ENCODE measurements at places on chromosomes 16 and 17.

- no peak for DNase-seq
These were observed 122.3 kb upstream of the SEC14L1 start for GRCh38 chr17:77018504-77018903.

GRCh38 chr17:77392376-77393273 is 251.9 kb downstream of the SEC14L1 start:
- no peak for DNase-seq

DNA sequence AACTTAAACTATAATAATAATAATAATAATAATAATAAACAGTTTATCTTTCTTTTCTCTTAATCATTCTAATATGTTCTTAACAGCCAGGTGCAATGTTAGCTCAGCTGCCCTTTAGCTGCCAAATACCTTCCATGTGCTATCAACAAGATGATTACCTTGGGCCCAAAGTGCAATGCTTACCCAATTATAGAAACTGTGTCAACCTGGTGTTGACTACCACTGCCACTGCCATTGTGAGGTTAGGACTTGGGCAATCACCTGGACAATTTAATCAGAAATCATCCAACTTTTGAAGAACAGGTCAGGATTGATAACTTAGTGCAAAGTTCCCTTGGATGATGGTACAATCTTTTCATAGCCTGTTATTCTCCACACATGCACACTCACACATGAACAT is 371.8 kb upstream of the SALL1 start:
- DNase-seq, result no peak

DNA sequence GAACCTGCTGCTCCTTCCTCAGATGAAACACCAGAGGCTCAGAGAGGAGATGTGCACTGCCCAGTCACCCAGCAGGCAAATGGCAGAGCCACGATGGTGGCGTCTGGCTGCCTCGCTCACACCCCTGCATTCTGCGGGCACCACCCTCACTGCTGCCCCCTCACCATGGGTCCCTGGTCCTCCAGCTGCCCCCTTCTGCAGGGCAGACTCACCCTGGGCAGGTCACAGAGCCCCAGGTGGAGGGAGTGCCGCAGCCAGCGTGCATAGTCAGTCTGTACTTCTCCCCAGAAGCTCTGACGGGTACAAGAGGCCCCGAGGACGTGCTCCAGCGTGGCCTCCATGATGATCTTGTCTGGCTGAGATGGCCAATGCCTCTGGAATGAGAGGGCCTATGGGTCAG is 52.9 kb downstream of the RMI2 start:
- no peak for DNase-seq

DNA sequence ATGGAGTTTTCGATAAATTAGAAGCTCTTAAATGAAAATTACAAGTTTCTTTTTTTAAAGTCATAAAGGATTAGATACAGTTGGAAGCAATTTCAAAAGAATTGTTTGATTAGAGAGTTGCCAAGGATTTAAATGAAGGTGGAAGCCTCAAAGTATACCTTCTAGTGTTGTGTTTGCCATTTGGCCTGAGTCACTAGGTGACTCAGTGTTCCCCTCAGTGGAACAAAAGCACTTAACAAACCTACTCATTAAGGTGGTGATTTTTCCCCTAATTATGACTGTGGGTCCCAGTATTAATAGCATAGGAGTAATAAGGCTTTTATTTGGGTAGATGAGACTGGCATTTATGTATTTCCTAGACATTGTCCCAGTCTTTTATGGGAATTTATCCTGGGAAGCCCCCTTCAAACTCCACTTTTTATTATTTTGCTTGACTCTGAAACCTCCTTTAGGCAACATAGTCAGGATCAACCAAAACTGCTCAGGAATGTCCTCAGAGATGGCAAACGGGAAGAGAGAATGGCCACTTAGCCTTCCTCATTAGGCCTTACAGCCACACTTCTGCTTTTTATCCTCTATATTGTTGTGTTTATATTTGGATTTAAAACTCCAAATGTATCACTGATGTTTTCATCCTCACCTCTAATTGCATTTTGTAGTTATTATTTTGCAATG is 161.0 kb downstream of the FTO start:
- DNase-seq, result peak; percentile 74

DNA sequence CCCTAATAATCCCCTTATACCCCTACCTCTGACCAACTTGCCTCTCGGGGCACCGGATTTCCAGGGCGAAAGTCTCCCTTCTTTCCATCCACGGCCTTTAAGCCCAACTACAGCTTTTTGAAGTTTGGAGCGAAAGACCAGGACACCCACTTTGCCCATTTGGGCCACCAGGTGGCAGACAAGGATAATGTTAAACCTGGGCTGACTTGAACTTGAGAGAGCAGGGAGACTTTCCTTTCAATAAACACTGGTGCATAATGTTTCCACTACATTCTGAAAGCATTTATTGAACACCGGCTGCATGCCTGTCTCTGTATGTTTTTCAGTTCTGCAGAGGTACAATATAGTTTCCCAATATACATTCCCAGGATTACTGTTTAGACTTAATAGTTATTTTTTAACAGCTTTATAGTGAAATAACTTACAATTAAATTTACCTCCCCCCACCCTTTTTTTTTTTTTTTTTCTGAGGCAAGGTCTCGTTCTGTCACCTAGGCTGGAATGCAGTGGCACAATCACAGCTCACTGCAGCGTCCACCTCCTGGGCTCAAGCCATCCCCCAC is 6.9 kb upstream of the CES3 start:
- peak; percentile 80 for DNase-seq

DNA sequence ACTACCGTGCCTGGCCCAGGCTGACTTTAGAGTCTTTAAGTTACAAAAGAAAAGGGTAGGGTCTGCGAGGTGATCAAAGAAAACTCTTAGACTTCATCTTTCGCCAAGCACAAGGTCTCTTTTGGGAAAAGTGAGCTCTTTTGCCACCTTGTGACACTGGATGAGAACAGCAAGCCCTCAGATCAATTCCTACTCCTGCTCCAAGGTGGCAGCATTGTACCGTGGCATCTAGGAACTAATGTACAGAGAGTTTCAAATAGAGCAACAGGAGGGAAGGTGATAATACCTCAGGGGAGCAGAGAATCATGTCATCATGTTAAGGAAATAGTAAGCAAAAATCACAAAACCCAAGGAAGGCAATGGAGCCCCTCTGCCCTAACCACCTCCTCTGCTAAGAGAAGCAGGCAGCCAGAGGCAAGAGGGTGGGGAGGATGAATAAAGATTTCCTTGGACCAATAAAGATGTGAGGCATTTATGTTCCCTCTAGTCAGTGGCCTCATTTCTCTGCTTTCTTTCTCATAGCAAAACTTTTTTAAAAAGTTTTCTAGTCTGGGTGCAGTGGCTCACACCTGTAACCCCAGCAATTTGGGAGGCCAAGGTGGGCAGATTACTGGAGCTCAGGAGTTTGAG is 2.1 kb upstream of the C17orf78 start:
- DNase-seq, result peak; percentile 88

DNA sequence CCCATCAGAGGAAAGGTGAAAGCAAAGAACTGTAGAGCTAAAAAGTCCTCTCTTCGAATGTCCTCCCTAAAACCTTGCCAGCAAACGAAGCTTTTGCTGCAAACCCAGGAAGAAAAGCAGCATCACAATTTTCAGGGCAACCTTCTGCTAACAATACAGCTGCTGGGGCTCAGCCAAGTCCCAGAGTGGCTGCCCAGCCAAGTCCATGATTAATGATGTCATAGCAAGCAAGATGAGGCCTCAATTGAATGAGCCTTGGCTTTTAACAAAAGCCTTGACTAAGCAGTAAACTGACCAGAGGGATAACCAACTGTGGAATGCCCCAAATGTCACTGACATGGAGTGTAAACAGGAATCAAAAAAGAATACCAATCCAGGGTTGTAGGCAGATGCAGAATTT is 342.7 kb downstream of the PMP22 start:
- DNase-seq, result no peak

DNA sequence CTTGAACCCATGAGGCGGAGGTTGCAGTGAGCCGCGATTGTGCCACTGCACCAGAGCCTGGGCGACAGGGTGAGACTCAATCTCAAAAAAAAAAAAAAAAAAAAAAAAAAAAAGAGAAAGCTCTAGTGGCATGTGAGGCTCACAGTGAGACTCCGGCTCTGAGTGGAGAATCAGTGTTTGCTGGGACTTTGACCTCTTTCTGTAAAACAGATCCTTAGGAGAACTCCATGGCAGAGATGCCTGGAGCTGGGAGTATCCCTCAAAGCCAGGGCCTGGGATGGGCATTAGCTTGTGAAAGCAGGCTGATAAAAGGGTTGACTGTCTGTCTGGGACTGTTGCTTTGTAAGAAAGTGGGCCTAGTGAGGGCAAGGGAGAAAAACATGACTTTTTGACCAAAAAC is 46.4 kb downstream of the ZNF207 start:
- DNase-seq, result no peak

Measured in DMS53 (cell line).